ENCODE measurements at places on chromosomes 12 and 14.

DNA sequence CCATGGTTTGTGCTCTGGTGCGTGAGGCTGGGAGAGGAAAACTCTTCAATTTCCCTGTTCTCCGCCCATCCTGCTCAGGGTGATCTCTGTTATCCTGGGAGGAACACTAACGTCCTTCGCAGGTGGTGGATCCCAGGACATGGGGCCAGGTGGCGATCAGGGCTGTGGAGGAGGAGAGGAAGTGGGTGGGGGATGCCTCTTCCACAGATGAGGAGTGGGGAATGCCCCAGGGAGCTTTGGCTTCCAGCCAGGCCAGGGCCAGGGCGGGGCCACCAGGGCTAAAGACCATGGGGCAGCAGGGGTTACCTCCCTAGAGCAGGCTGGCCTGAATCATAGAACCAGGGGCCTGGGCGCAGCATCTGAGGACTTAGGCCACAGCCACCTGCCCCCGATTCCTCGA lies 3.3 kb upstream of the KRT75 start:
- DNase-seq = no peak

DNA sequence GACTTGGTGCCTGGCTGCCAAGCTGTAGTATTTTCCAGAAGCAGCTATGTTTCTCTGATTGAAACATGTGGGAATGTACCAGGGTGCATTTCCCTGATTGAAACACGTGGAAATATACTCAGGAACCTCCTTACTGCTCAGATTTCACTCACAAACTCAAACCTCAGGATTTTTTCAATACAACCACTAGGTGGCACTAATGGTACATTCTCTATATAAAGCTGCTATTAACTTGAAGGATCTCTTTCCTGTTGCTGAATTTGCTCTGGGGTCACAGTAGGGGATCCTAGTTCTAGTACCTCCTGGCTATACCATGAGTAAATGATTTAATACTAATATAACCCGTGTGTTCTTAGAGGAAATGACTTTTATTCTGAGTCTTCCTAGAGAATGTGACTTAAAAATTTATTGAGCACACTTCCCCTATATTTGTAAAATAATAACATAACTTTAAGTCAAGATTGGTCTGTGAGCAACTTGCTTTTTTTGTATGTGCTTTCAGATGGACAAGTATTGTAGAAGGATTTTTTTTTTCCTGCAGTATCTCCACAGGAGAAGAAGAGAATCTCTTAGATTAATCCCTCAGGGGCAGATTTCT lies 173.8 kb upstream of the MIS18BP1 start:
- no peak for DNase-seq

- no peak for DNase-seq
Observed at GRCh38 chr12:79933043-79933442, 1.9 kb downstream of the PPP1R12A start.

GRCh38 chr14:80264702-80265101 lies 53.4 kb upstream of the DIO2 start:
- DNase-seq = no peak

- DNase-seq = no peak
Observed at GRCh38 chr12:132486168-132486567, 3.8 kb upstream of the FBRSL1 start.

DNA sequence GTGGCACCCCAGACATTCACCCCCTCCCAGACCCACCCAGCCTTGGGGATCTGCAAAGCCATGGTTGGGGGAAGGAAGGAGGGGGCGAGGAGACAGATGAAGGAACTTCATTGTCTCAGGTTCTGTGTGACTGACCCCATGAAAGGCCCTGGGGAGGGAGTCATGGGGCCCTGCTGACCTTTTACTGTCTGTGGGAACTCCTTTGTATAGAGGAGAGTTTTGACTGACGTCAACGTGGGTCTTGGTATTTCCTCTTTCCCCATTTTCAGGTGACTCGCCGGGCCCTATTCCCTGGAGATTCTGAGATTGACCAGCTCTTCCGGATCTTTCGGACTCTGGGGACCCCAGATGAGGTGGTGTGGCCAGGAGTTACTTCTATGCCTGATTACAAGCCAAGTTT lies 3.1 kb upstream of the RAB5B start:
- no peak for DNase-seq

GRCh38 chr12:88471331-88472045 lies 108.8 kb downstream of the KITLG start:
- DNase-seq = no peak

DNA sequence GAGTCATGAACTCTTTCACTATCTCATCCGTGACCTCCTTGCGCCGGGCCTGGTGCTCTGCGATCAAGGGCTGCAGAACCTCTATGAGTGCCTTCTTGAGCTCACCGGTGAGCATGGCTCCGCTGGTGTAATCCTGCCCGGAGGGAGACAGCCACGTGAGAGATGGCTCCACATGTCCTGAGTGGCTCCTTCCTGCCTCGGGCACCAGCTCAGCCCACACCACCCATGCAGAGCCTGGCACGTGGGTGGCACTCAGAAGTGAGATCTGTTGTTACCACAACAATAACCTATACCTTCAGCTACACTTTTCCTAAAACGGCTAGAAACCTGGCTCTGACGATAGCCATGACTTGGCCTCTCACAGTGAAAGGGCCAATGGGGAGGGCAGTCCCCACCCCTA lies 11.8 kb downstream of the SLC25A47 start:
- no peak for DNase-seq

DNA sequence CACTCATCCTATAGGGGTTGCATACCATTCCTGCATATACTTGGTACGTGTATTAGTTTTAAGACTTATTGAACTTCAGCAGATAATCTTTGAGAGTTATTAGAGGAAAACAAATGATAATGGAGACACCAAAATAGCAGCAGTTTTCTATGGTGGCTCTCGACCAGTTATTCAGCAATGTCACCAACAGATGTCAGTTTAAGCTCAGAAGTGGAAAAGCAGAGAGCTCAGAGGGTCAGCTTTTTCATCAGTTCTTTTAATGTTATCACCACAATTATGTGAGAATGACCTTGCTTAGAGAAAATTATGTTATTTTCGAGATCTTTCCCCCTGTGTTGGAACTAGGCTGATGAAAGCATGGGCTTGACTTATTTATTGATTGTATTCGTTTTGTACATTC lies 32.0 kb downstream of the PTPN11 start:
- no peak for DNase-seq

DNA sequence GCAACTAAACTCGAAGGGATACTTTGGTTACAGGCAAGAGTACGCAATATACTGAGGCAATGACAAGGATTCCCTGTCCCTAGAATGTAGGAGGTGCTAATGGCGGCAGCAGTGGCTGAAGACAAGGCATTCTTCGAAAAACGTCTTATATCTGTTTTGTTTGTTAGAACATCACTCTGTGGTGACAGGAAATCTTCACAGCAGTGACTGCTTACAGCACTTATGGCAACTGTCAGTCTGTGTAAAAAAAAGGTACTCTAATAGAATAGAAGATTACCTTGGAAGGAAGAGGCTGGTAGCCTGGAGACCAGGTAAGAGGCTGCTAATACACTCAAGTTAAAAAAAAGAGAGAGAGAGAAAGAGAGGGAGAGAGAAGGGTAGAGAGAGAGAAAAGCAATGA lies 131.7 kb downstream of the ST8SIA1 start:
- DNase-seq = no peak

DNA sequence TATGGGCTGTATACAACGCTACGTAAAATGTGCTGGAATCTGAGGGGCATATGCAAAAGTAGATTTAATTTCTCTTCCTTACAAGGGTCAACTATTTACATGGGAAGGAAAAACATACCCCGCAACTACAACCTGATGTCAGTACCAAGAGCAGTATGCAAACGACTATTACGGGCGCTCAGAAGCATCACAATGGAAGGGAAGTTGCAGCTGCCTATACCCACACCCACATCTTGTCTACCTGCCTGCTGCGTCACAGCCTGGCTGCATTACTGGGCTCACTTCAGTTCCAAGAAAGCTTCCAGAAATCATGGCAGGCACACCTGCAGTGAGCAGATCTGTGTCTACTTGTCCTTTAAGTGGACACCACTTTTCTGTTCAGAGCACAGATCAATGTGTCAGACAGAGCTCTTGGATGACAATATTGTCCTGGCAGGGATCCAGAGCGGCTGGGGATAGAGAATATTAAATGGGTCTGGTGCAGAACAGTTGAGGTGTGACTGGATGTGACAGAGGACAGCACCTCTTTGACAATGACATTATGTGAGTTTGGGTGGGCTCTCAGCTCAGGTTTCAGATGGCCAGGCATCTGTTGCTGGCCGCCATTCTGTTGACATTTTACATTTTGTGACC lies 41.5 kb upstream of the GNG2 start:
- no peak for DNase-seq

DNA sequence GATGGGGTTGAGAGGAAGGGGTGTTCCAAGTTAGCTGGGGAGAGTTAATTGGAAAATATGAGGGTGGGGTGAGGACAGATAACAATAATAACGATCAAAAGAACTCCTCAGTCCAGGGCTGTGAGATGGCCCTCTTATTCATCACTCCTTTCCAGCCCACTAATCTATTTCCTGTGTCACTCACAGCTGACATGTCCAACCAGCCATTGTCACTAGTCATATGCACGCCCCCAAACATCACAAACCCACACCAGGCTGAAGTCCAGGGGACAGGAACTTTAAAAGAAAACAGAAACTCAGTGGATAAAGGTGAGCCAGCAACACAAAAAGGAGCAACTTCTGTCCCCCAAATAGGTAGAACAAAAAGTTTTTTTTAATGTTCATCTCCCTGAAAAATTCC lies 911 bp downstream of the CALCOCO1 start:
- DNase-seq = no peak

DNA sequence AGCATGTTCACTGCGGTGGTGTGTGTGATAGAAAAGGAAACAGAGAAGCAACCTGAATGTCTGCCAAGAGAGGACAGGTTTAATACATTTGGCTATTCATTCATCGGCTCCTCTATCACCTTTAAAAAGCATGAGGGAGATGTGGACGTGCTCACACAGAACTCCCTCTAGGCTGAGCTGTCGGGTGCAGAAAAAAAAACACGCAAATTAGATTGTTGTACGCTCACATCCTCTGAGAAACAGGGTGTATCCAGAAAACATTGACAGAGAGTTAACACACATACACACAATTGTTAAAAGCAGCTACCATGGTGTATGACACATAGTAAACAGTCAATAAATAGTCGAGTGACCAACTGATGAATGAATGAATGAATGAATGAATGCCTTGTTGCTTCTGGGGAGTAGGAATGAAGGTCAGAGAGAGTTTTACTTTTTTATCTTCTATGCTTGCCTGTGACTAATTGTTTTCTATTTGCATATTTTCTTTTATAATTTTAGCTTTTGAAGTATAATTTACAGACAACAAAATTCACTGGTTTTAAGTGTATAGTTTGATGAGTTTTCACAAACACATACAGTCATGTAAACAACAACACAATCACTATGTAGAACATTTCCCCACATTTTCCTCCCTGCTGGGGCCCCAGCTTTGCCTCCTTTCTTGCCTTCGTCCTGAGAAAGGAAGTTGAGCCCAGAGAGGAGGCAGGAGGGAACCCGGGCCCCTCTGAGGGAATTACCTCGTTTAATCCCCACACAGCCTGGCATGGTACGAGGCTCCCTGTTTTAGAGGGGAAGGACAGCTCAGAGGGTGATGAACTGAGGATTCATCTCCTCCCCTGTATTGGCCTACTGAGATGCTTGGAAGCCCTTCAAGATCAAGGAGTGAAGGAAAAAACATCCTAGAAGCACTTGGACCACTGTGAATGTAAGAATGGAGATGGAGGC lies 19.7 kb upstream of the FAM222A start:
- DNase-seq = no peak

- DNase-seq = no peak
Observed at GRCh38 chr12:92771001-92771400, 68.2 kb downstream of the PLEKHG7 start.

GRCh38 chr14:58769011-58769643 lies 131.4 kb downstream of the DACT1 start:
- DNase-seq = no peak

GRCh38 chr14:104843442-104844305 lies 21.4 kb upstream of the CEP170B start:
- no peak for DNase-seq

DNA sequence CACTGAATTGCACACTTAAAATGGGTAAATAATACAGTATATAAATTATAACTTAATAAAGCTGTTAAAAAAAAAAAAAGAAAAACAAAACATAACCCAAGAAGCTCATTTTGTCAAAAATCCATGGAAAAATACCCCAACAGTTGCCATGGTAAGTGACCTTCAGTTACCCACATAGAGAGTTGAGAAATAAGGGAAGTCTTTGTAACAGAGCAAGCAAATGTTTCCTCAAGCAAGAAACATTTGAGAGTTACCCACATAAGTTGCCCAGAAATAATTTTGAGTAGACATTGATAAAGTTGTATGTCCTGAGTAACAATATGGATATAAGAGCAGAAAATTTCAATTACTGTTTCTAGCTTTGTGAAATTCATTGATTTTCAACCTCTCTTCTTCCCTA lies 227.4 kb downstream of the CCDC59 start:
- no peak for DNase-seq

GRCh38 chr14:49861699-49862088 lies 9.1 kb upstream of the NEMF start:
- DNase-seq = no peak

- no peak for DNase-seq
Observed at GRCh38 chr12:21677204-21677603, 19.6 kb upstream of the LDHB start.

DNA sequence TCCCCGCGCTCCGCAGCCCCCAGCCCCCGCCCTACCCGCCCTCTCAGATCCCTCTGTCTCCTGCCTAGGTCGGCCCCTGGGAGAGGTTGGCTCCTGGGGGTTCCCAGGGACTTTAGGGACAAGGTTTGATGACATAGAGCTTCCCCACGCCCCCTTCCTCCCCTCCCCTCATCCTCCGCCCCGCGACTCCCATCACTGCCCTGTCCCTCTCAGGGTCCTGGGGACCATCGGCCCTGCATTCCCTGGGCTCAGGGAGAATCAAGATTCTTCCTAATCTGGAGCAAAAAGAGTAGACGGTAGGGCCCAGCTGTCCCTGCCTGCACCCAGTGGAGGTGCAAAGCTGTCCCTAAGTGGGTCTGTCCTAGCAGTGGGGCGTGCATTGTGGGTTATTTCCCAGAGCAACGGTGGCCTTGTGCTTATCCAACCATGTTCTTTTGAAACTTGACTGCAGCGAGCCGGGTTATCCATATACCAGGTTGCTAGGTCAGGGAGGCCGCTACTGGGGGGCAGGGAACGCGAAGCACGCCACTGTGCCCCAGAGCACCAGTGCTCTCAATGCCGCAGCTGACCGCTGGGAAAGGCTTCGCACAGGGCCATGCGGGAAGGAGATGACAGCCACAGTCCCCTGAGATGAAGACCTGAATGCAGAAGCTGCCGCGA lies 124.4 kb upstream of the PRMT8 start:
- no peak for DNase-seq

DNA sequence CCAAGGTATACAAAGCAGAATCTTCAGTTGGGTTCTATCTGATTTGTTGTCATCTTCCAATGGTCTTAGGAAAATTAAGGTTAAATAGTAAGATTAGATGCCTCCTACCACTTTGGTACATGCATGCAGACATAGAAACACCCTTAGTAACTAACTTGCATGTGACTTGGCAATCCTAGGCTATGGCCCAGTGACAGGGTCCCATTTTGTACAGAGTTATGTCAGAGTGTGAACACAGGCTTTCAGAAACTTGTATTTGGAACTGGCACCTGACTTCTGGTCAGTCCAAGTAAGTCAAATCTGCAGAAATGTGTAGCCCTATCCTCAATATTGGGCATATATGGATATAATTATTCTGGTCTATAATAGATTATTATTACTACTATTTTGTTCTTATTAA lies 53.1 kb downstream of the DAD1 start:
- DNase-seq = no peak

GRCh38 chr12:33596061-33596460 lies 156.4 kb upstream of the SYT10 start:
- no peak for DNase-seq

Data from stimulated activated CD4-positive, alpha-beta T cell treated with anti-CD3 and anti-CD28 coated beads, Interleukin-1b, Interleukin-23, amount 100 ng/mL, for 1 hour (primary cell).